ENCODE measurements at places on chromosomes 5 and 9.

- DNase-seq: no peak
Observed at GRCh38 chr9:12414514-12414913, 278.7 kb upstream of the TYRP1 start.

DNA sequence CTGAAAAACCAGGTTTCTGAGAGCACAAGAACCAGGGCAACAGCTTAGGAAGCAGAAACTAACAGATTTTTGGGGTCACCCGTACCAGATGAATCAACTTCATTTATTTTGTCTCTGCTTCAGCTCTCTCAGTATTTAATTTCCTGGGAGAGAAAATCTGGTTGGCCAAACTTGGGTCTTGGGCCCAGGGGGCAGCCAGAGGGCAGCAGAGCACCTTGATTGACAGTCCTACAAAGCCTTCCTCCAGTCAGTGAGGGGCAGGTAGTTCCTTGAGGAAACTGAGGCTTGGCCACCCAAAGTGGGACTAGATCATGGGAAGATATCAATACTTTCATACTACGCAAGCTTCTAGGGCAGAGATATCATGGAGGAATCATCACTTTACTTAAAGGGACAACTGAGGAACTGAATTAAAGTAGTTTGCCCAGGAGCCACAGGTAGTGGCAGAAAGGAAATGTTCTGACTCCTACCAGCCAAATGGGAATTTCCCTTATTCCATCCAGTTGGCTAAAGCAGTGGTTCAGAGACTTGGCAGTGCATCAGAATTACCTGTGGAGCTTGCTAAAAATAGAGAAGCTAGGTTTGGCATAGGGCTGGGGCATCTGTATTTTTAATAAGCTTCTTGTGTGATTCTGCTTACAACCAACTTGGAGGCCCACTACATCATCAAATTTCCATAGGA lies 21.5 kb upstream of the ARHGAP26 start:
- peak; percentile 58 for DNase-seq

- DNase-seq: no peak
Observed at GRCh38 chr9:86072394-86072877, 26.9 kb downstream of the GOLM1 start.

GRCh38 chr5:169350759-169351240 lies 49.9 kb upstream of the SLIT3 start:
- no peak for DNase-seq

GRCh38 chr5:102853680-102854079 lies 98.6 kb downstream of the PAM start:
- no peak for DNase-seq

DNA sequence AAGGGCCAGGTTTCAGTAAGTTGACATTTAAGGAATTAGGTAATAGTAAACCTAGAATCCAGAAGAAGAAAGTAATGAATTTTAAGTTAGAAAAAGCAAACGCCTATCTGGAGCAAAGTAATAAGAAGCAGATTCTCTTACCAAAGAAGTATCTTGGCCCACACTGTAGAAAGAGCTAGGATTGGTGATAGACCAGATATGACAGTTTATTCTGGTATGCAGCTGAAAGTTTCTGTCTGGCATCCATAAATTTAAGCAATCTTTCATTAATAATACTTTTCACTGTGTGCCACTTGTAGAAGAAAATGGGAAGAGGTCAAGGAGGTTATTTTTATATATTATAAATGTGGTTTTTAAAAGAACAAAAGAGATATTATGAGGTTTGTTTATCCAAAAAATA lies 3.0 kb downstream of the RECK start:
- no peak for DNase-seq

GRCh38 chr9:87387351-87388011 lies 110.2 kb upstream of the DAPK1 start:
- no peak for DNase-seq

DNA sequence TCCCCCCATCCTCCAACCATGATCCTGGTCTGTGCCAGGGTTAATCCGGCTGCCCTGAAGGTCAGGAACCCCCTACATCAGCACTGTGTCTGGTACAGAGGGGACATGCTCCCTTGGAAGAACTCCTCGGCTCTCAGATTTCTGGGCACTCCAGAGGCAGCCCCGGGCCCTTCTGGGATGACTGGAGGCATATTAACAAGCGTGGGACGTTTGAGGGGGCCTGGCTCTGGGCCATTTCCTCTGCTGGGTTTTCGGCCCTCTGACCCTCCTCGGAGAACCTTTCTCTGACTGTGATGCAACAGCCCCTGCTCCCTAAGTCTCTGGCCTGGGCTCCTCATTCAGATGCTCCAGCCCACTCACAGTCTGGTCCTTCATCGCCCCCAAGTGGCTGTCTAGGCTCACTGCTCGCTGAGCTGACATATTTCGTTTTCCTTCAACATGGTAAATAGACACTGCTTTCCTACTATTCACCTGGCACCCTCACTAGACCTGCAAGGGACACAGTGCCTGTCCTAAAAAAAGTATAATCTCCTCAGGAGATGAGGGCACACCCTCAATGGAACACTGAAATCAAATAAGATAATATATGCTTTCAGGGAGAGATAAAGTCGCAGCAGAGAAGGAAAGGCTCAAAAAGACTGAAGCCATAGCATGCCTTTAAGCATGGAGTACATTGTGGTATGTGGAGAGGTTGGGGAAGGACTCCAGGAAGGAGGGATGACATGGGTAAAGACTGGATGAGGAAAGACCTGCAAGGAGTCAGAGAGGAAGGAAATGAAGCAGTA lies 404.7 kb upstream of the TRPC7 start:
- DNase-seq: no peak

DNA sequence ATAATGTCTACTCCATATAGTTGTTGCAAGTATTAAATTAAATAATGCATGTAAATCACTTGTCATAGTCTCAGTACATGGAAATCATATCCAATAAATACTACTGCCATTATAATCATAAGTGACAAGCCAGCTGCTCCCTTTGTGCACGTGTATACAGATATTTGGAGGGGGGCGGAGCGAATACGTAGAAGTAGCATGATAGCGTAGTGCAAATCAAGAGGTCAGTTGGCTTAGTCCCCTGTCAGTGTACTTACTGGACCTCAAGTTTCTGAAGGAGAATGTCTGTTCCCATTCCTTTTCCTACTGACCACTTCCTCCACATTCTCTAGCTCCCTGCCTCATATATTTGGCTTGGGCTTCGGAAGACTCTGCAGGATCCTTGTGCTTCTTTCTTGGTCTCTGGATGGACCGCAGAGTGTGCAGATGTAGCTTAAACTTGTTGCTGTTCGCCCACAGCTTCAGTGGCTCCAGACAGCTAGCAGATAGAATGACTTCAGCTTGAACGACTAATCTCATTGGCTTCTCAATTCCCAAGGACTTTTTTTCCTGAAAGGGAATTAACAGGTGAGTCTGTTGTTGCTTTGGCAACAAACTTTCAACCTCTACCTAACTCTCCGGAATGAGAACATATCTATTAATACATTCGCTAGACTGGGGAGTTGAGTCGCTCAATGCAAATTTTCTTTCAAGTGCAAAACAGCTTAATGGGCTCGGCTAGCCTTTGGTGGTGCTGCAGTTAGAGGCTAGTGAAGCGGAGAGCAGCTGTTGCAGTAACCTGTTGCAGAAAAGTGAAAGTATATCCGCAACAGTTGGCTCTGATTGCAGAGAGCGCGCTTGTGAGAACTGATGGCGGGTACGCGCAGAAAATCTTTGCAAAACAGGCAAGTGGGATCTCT lies at the start of gene PCDHB1:
Gene PCDHB1 (plus strand): TSS at position 753 of the 899 bp plus-strand sequence. CDS start 97 bp downstream, at position 850.
- no peak for DNase-seq

DNA sequence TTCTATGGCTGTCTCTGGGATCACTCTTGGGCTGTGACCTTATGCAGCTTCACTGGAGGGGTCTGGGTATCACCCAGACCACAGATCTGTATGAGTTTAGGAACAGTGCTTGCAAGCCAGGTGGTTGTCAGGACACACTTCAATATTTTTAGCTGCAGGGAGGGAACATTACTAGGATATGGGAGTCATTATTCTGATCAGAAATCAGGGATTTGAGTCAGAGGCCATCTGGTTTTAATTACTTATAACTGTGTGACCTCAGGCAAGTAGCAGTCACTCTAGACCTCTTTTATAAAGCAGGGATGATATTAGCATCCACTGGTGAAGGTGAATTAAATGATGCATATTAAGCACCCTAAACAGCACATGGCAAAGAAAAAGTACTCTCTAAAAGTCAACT lies 60.1 kb upstream of the NMUR2 start:
- no peak for DNase-seq

DNA sequence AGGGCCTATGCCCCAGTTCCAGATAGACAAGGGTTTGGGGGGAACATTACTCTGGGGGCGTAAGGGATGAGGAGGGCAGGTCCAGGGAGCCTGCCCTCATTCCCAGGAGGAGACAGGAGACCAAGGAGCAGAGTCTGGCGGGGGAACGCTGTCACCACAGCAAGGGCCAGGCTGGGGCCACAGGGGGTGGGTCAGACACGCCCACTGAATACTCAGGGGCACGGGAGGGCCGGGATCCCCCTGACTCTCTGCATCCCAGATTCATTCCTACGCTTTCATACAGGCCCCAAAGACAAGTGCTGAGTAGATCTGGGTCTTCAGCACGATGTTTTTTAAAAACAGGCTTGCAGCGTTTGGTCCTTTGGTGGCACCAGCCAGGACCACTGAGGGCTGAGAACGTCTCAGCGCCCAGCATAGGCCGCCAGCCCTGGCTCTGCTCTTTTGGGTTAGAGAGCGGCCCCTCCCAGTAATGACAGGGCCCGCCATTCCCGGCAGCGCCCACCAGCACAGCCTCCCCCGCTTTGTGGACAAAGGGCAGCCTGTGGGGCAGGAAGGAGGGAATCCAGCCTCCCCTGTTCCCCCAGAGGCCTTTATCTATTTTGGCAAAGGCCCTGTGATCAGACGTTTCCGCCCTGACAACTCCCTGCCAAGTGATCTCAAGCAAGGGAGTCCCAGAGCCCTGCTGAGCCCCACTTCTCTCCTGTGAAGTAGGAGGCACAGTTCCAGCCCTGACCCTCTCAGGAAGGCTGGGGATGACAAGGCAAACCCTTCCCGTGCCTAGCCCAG lies 24.9 kb downstream of the NEK6 start:
- no peak for DNase-seq

DNA sequence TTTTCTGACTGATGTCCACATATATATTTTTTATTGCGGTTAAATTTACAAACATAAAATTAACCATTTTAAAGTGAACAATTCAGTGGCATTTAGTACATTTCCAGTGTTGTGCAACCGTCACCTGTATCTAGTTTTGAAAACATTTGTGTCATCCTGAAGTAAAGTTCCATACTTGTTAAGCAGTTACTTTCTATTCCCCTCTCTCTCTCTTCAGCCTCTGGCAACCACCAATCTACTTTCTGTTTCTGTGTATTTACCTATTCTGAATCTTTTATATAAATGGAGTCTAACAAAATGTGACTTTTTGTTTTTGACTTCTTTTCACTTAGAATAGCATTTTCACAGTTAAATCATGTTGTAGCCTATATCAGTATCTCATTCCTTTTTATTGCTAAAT lies 480.1 kb upstream of the SMARCA2 start:
- no peak for DNase-seq

GRCh38 chr9:121373011-121373729 lies 3.1 kb upstream of the STOM start:
- DNase-seq: no peak

GRCh38 chr9:33721674-33722358 lies 73.5 kb upstream of the PRSS3 start:
- DNase-seq: peak; percentile 87

GRCh38 chr5:180960209-180960608 lies 28.4 kb upstream of the BTNL3 start:
- DNase-seq: no peak

DNA sequence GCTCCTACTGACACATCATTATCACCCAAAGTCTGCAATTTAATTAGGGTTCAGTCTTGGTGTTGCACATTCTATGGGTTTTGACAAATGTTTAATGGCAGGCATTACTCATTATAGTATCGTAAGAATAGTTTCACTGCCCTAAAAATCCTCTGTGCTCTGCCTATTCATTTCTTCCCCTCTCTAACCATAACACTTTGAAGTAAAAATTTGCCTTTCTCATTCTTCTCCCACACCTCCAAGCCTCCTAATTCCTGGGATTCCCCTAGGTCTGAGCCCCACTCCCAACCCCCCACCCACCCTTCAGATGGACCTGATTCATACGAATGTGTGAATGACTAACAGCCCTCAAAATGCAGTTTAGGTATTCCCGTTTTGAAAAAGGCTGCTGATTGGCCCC lies 18.4 kb downstream of the ENC1 start:
- no peak for DNase-seq

DNA sequence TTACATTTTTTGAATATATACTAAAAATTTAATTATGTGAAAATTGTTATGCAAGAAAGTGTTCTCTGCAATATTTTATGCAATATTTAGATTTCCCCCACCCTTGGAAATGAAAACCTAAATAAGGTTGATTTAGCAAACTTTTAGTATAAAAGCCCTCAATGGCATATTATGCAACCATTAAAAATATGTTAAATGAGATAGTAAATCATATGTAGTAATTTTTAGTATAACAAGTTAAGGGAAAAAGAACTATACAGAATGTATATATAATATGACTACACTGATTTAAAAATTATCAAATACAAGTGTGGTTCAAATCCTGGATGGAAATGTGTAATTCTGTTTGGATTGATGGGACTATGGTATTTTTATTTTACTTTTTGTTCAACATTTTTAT lies 116.9 kb upstream of the MEF2C start:
- no peak for DNase-seq

DNA sequence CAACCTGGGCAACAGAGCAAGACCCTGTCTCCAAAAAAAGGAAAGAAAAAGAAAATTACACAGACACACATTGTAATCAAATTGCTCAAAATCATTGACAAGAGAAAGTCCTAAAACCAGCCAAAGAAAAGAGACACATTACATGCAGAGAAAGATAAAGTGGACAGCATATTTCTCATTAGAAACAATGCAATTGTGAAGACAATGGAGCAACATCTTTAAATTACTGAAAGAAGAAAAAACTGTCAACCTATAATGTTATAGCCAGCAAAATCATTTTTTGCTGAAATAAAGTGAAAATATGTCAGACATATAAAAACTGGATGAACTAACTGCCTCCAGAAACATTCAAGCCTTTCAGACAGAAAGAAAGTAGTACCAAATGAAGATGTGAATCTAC lies 120.6 kb downstream of the TMEM167A start:
- no peak for DNase-seq

DNA sequence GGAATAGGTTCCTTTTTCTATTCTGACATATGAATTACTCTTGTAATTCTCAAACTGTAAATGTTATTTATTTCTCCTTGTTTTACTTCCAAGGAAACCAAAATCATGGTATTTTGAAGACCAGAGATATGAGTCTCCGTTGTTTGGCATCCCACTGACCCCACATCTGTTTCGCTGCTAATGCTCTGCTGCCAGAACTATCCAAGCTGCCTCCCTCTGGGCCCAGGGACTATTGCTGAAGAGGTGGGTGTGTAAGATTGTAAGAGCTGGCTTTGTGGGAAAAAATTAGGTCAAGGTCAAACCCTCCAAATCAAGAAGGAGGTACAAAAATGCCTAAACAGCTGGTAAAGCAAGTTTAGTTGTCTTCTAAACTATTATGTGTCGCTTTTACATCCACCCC lies 129.4 kb upstream of the MYO10 start:
- DNase-seq: no peak

All from naive thymus-derived CD8-positive, alpha-beta T cell (primary cell).